Lung (tissue), 17 donors: ENCODE measurements at places on chromosomes 3 and 15. TPM values are rescaled to one million over a fixed set of nuclear protein-coding genes. Genes with fewer than 3 reads are reported as not detected.

CA12 gene
- polyA plus RNA-seq, result 3.1 TPM

ANKUB1 gene
- 1.3 TPM for polyA plus RNA-seq

RGMA gene
- polyA plus RNA-seq, result 3.4 TPM

IGF2BP2 gene
- polyA plus RNA-seq, result 7.8 TPM

LINGO1 gene
- polyA plus RNA-seq, result 0.33 TPM

BFSP2 gene
- polyA plus RNA-seq, result 0.35 TPM

IQSEC1 gene
- 13.9 TPM for polyA plus RNA-seq

NRROS gene
- polyA plus RNA-seq, result 16.3 TPM

VGLL3 gene
- 7.4 TPM for polyA plus RNA-seq

SCAANT1 gene
- not detected for polyA plus RNA-seq

SLC12A1 gene
- not detected for polyA plus RNA-seq

PODXL2 gene
- polyA plus RNA-seq, result 4.6 TPM

UPK1B gene
- polyA plus RNA-seq, result 0.52 TPM

HLTF gene
- polyA plus RNA-seq, result 5.8 TPM

ZNF662 gene
- polyA plus RNA-seq, result 0.85 TPM

IL5RA gene
- polyA plus RNA-seq, result 1.6 TPM

SENP8 gene
- 1.5 TPM for polyA plus RNA-seq

GPR160 gene
- polyA plus RNA-seq, result 16.9 TPM

MORC1 gene
- polyA plus RNA-seq, result not detected

DPPA4 gene
- 0.04 TPM for polyA plus RNA-seq

DPH6 gene
- polyA plus RNA-seq, result 5.5 TPM

ITIH3 gene
- 0.76 TPM for polyA plus RNA-seq

HYAL1 gene
- polyA plus RNA-seq, result 27.8 TPM

OR5H6 gene
- not detected for polyA plus RNA-seq

CHST2 gene
- polyA plus RNA-seq, result 22.4 TPM

SH2D7 gene
- not detected for polyA plus RNA-seq

OSTN gene
- polyA plus RNA-seq, result not detected

C3orf85 gene
- polyA plus RNA-seq, result not detected

NDN gene
- 24.5 TPM for polyA plus RNA-seq

CPN2 gene
- polyA plus RNA-seq, result not detected

CLDN18 gene
- polyA plus RNA-seq, result 31.4 TPM

ADAMTS17 gene
- polyA plus RNA-seq, result 0.47 TPM

EXD1 gene
- 0.05 TPM for polyA plus RNA-seq

BHLHE40 gene
- polyA plus RNA-seq, result 28.5 TPM
